Iris pigment epithelial cell (primary cell): ENCODE measurements at places on chromosomes 1 and 21.
A peak's percentile ranks its signal among the peaks of the same experiment; 100 is the strongest.

DNA sequence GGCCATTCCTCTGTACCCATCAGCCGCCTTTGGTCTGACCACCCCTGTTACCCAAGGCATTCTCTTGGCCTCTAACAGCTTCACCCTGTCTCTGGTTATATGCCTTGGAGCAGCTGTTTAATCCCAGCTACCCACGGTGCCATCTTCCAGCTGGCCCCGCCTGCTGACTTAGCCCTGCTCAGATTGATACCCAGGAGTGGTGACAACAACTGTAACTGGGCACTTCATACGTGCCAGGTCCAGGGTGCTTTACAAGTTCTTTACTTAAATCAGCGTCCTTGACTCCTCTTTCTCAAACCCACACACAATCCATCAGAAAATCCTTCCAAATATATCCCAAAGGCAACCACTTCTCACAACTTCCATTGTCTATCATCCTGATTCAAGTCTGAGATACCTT, 37.2 kb upstream of the HMGB4 start:
- DNase-seq = no peak

DNA sequence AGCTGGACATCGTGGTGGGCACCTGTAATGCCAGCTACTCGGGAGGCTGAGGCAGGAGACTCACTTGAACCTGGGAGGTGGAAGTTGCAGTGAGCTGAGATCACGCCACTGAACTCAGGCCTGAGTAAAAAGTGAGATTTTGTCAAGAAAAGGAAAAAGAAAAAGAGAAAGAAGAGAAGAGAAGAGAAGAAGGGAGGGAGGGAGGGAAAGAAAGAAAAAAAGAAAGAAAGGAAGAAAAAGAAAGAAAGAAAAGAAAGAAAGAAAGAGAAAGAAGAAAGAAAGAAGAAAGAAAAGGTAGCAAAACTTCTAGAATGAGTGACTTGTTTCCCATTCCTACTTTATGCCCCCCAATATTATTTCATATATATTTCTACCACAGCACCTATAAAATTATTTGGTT, 98.8 kb downstream of the UBE2U start:
- no peak for DNase-seq

- DNase-seq = peak; percentile 38
Measured at GRCh38 chr1:92705446-92705845, 79.5 kb downstream of the EVI5 start.

DNA sequence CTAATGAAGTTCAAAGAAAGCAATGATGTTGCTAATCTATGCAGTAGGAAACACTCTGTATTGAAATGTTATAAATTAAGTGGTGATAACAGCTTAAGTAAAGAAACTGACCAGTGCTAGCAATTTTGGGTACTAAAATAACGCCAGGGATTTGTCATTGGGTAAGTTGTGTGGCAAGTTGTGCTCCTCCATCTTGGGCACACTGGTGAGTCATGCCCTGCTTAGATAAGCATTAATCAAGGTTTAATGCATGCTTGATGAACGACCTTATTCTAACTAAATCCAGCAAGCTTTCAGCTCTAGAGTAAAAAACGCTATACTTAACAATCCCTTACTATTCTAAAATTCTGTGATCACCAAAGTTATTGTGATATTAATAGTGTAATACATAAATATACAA, 25.2 kb downstream of the VAMP4 start:
- DNase-seq = peak; percentile 43

DNA sequence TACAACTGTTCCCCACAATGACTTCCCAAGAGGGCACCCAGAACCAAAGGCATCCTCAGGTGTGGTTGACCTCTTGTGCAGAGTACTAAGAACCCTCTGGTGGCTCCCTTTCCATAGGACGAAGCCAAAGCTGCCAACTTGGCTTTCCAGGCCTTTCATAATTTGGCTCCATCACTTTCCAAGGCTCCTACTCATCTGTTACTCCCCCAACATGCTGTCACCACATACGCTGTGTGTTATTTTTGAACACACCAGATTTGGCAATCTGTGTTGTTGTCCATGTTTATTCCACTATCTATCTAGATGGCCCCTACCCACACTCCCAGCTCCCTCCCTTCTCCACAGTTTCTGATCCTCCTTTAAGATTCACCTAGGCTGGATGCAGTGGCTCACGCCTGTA, 10.2 kb upstream of the NKAIN1 start:
- DNase-seq = no peak

DNA sequence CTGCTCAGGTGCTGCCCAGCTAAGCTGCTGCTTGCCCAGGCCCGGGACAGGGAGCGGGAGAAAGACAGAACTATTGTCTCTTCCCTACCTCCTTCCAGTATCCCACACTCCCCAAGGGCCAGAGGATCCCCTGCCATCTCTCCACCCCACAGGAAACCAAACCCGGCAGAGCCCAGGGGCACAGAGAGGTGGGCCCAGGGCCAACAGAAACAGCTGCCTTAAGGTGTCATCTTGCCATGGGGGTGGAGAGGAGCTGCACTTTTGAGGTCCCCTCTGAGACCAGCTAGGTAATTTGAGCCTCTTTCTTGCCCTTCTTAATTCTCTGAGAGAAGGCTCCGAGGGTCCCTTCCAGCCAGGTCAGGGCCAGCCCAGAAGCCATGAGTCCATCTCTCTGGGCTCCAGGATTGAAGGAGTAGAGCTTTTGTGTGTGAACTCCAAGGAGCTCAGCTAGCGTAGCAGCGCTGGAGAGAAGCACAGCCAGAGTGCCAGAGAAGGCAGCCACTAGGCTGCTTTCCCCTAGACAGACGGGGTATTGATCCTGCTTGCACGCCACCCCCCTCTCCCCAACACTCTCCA, 9.7 kb upstream of the GPR61 start:
- no peak for DNase-seq

DNA sequence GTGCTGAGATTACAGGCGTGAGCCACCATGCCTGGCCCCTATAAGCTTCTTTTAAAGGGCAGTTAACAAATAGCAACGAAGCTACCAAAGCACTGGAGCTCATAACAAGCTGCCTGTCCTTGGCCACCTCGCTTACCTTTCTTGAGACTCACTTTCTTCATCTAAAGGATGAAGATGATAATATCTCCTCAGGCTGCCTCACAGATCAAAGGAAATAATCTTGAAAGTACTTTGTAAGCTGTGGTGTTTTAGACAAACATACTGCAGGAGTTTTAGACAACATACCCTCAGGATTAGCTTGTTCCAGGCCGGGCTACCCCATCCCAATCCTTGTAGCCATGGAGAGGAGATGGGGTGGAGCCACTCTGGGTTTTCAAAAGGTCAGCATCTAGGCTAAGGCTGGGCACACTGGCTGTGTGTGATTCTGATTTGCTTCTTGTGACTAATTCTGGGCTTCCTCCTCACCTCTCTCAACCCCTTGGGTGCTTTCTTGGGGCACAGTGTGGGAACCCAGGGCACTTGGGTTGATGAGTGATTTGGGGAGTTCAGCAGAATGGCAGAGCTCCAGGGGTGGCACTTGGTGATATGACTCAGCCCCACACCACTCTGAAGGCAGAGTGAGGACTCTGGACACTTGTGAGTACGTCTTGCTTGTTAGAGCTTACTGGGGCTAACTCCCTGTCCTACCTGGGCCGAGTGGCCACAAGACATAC, 5.2 kb downstream of the GPR25 start:
- DNase-seq = no peak

GRCh38 chr21:17270229-17270628, 242.6 kb upstream of the CXADR start:
- DNase-seq = peak; percentile 66

GRCh38 chr1:241639623-241640148, 483 bp downstream of the CHML start:
- DNase-seq = peak; percentile 53

- peak; percentile 38 for DNase-seq
Measured at GRCh38 chr1:17869815-17870214, 114.7 kb downstream of the ACTL8 start.

DNA sequence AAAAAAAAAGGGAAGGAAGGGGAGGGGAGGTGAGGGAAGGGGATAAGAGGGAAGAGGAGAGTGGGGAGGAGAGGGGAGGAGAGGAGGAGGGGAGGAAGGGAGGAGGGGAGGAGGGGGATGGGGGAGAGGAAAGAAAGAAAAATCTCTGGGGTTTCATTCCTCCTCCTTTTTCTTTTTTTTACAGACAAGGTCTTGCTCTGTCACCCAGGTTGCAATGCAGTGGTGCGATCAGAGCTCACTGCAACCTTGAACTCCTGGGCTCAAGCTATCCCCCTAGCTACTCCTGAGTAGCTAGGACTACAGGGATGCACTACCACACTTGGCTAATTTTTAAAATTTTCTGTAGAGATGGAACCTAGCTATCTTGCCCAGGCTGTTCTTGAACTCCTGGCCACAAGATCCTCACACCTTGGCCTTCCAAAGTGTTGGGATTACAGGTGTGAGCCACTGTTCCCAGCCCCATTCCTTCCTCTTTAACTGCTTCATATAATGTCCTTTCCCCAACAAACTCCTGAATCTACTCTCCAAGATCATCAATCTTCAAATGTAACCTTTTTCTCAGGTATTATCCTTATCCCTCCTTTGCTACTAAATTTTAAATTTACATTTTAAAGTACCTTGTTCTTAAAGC, 23.2 kb downstream of the GON4L start:
- no peak for DNase-seq

DNA sequence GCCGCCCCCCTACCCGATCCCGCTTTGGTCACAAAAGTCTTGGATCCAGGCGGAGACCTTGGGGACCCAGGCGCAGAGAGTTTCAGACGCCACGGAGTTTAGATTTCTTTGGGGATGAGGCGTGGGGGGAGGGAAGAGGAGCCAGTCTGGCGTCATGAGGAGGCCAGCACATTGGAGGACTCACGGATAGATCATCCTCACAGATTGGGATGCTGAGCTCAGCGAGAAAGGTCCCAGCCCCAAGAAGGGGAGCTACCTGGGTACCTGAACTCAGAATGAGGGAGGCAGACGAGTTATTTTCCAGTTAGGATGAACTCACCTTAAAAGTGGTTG, 393 bp downstream of the ELAPOR1 start:
- no peak for DNase-seq

DNA sequence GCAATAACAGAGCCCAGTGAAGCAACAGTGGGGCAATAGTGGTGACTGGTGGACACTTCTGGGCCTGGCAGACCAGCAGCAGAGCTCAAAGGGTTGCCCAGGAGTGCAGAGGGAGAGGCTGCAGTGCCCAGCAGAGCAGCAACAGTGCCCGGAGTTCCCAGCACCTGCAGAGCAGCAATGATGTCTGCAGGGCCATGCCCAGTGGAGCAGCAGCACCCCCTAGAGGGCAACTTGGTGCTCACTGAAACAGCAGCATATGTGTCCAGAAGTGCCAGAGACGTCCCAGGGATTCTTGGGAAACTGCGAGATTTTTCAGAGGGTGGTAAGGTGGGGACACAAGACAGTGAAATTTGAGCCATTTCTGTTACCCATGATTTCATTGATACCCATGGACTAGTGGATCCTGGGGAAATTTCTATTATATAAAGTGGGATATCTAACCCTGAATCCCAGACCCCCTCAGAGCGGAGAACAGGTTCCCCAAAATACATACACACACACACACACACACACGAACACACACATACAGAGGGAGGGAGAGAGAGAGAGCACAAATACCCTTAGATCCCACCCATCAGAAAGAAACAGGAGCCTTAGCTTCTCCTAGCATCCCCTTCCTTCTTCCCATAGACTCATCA, 156.9 kb upstream of the GJB5 start:
- DNase-seq = peak; percentile 21

DNA sequence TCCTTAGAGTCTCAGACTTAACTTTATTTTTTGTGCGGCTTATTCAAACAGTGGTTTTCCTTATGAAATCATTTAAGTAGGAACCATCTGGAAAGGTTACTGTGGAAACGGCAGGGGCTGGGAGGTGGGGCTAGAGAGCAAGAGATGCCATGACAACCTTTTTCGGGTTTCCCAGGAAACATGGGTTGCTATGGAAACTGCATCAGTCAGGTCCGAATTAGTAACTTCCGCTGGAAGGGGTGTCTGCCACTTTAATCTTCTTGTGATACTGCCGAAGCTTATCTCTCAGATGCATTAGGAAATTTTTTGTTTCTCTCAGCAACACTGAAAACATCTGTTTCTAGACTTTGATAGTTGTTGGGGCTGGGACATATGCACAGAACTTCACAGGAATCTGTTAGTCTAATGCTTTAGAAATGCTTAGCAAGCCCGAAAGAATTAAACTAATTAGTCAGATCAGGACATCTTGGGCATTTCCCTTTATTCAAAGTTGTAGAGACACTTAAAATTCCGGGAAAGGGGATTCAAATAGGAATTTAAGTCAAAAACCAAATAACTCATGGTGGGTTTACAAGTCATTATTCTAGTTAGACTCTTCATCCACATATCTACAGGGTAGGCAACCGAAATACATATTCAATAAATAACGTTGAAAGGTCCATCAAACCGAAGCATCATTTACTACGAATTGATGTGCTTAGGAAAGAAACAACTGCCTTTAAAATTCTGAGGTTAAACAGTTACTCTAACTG, 2.6 kb downstream of the KCNA3 start:
- no peak for DNase-seq

DNA sequence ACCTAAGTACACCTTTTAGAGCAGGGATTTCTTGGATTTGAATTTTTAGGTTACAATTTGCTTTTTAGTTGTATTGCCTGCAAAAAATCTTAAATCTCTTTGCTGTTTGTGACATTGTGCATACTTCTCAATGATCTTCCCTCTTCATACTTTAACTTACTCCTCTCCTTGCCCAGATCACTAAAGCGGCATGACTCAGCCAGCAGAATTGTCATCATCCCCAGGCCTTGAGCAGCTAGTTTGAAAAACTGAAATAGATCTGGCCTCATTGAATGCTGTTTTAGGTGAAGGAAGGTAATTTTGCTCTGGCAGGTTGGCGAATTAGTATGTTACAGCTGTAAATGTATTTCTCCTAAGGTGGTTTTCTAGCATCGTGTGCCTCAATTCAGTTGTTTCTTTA, 145.9 kb downstream of the RYR2 start:
- no peak for DNase-seq

- no peak for DNase-seq
Measured at GRCh38 chr1:82226186-82226505, 425.4 kb downstream of the ADGRL2 start.

DNA sequence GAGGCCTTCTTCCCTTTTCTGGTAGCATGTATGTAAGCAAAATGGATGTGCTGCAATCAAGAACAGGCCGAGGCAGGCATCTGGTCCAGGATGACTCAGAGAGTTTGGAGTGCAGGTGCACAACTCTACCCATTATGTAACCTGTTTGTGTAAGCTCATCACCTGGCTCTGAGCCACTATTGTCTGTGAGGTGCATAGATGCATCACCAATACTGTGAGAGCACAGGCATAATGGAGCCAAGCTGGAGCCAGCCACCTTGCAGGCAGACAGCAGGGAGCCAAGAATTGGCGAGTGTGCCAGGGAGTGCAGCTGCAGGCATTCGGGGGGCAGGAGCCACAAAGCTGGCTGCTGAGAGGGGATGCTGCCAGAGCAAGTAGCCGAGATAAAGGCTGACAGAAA, 549.9 kb upstream of the RGS18 start:
- peak; percentile 1 for DNase-seq

GRCh38 chr1:60765204-60765603, 317.2 kb upstream of the NFIA start:
- DNase-seq = peak; percentile 65

GRCh38 chr1:92485381-92486250, 1.1 kb downstream of the GFI1 start:
- peak; percentile 33 for DNase-seq
